ENCODE measurements at places on chromosomes 16 and 17.

GRCh38 chr17:52294301-52294700, 135.8 kb upstream of the CA10 start:
- no peak for DNase-seq

GRCh38 chr16:51150165-51150887, 744 bp downstream of the SALL1 start:
- no peak for DNase-seq

GRCh38 chr17:8413328-8413727, 15.7 kb upstream of the RNF222 start:
- DNase-seq = no peak

DNA sequence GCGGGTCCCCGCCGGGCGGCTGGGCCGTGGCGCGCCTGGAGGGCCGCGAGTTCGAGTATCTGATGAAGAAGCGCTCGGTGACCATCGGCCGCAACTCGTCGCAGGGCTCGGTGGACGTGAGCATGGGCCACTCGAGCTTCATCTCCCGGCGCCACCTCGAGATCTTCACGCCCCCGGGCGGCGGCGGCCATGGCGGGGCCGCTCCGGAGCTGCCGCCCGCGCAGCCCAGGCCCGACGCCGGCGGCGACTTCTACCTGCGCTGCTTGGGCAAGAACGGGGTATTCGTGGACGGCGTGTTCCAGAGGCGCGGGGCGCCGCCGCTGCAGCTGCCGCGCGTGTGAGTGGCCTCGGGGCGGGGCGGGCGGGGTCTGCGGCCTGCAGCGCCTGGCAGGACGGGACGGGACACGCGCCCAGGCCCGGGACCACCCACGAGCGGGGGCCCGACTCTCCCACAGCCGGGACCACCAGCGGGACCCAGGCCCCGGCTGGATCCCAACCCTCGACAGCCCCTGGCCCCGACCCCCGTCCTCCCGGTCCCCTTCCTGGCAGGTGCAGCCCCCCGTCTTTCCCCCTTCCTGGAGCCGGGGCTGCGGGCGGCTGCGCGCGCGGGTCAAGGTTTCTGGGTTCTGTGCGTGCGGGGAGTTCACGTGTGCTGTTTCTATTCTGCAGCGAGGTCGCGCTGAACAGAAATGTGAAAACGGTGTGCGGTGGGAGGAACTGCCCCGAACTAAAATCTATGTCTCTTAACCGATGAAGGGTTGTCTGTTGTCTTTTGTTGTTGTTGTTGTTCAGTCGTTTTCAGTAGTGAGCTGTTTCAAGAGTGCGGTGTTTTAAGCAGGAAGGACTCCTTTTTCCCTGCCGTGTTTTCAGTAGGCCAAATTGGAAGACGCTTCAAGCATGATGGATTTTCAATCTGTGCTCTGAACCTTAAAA, 705 bp downstream of the FOXK2 start:
- DNase-seq = no peak

DNA sequence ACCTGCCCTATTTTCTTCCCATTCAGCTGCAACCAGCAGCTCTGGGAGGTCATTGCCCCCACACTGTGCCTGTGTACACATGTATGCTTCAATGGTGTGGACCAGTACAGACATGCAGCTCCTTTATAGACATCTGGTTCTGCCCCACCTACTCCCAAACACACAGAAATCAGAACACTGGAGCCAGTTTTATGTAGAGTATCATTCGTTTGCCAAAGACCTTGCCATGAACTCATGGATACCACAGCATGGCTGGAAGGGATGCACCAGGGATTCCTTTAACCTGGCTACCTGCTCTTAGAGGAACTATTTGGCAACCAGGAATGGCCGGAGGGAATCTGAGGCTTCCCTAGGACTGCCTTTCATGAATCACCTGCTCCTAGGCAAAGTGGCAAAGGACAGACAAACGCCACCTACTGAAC, 60.4 kb downstream of the ZFHX3 start:
- no peak for DNase-seq

DNA sequence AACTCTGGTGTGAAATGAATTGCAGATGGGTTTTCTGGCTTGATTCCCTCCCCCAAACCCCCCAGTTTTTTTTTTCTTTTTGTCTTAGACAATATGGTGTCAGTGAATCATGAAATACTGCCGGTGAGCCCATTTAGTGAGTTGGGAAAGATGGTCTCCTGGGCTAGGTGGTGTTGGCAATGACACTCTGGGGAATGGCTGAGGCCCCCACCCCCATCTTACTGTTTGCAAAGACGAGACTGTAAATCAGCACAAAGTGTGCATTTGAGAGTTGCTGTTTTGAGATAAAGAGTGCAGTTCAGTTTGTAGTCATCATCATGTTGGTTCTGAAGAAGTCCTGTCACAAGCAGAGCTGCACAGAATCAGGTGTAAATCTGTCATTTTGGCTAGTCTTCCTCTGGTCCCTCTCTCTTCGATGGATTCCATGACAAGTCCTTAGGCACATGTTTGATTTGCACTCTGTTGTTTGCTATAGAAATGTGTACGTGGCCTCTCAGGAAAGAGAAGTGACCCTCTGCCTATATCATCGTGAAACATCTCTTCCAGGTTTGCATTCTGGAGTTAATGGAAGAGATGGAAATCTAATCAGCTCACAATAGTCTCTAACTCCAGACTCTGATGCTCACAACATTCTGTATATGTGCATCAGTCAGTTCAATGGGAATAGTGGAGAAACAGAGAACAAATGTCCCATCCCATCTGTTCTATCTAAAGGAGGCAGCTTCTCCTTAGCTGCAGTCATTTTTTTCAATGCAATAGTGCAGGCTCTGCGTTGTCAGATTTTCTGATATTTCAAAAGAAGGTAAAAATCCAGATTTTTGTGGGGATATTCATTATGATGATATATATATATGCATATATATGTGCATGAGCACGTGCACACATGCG, 34.6 kb downstream of the RBFOX1 start:
- DNase-seq = no peak

GRCh38 chr16:13378151-13378550, 476.8 kb downstream of the SHISA9 start:
- no peak for DNase-seq

GRCh38 chr16:19282101-19282500, 3.4 kb upstream of the CLEC19A start:
- no peak for DNase-seq

- no peak for DNase-seq
Measured at GRCh38 chr17:45258981-45259380, 2.9 kb downstream of the SPATA32 start.

DNA sequence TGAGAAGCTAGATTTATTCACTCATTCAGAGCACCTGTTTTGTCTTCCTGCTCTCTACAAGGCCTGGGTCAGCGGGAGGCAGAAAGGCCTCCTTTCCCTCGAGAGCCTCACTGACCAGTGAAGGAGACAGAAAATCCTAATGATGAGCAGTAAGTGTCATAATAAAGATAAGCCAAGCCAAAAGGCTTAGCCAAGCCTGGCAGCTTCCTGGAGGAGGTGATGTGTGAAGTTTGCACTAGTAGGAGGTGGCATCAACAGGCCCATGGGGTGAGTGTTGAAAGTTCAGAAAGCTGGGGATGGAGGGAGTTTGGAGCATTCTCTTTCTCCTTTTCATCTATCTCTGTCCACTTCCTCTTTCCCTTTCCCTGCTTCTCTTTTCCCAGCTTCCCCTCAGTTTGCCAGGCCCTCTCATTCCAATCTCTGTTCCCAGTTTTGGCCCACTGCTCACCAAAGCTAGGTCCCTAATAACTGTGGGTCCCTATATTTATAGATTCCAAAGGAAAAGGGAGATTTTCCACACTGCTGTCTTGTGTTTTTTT, 16.5 kb upstream of the SPNS3 start:
- no peak for DNase-seq

DNA sequence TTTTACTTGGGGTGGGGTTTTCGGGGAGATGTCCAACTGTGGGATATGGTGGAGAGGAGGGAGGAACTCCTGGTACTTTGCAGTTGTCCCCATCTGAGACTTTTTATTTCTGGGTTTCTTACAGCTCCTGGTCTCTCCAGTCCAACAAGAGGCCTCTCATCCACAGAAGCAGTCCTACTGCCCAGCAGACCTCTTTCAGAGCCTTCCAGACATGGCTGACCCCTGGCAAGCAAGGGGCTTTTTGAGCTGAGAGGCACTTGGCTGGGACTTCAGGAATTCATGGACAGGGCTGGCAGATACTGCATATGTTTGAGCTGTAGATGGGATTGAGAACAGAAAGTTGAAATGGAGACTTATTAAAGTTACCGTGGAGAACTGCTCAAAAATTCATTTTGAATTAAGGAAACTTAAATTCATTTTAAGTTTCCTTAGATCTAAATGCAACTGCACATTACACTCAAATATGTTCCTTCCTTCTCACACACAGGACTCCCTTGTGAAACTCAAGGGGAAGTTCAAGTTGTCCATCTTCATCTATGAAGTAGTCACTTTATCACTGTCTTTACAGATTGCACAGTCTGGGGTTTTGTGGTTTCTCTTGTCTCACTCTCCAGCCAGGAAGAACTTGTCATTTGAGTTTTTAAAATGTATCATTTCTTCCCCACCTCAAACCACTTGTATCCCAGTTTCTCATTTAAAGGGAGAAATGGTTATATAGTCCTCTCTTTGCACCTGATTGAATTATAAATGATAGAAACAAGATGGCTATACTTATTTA, 1.1 kb downstream of the LASP1NB start:
- DNase-seq = no peak

GRCh38 chr16:12612598-12613101, 191.0 kb downstream of the CPPED1 start:
- no peak for DNase-seq

GRCh38 chr17:15145621-15146020, 119.5 kb downstream of the PMP22 start:
- no peak for DNase-seq

GRCh38 chr16:47847220-47847970, 308.4 kb downstream of the ABCC12 start:
- no peak for DNase-seq

GRCh38 chr17:42853004-42853403, 2.0 kb downstream of the AOC3 start:
- DNase-seq = no peak

GRCh38 chr16:68951991-68952877, 108.9 kb downstream of the TANGO6 start:
- no peak for DNase-seq

- no peak for DNase-seq
Measured at GRCh38 chr17:40312893-40313667, 4.1 kb downstream of the RARA start.

DNA sequence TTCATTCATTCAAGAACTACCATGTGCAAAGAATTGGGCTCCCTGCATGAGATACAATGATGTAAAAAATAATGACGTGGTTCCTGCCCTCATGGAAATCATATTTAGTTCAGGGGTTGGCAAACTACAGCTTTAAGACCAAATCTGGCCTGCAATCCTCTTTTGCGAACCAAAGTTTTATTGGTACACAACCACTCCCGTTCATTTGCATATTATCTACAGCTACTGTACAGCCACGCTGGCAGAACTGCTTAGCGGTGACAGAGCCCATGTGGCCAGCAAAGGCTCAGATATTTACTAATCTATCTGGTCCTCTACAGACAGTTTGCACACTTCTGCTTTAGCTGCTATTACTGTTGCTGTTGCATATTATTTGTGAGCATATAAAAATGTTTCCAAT, 167.7 kb downstream of the XYLT1 start:
- no peak for DNase-seq

DNA sequence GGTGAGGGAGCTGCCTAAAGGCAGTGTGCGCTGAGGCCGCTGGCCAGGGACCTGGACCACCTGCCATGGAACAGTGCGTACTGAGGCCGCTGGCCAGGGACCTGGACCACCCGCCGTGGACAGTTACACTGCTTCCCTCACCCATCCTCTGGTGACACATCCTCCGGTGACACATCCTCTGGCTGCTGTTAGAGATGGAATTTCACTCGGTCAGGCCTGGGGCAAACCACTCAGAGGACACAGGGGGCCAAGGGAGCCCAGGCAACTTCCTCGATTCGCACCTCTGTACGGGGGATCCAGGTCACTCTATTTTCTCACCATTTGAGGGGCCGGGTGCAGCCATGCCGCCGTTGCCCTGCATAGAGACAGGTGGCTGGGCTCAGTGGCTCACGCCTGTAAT, 32.4 kb upstream of the RPTOR start:
- no peak for DNase-seq

- no peak for DNase-seq
Measured at GRCh38 chr16:87490096-87490798, 2.6 kb downstream of the ZCCHC14 start.

GRCh38 chr17:42844271-42844670, at the start of gene AOC2:
Gene AOC2 (plus strand): TSS chr17:42844580. CDS start chr17:42844627, 47 bp downstream.
- no peak for DNase-seq

DNA sequence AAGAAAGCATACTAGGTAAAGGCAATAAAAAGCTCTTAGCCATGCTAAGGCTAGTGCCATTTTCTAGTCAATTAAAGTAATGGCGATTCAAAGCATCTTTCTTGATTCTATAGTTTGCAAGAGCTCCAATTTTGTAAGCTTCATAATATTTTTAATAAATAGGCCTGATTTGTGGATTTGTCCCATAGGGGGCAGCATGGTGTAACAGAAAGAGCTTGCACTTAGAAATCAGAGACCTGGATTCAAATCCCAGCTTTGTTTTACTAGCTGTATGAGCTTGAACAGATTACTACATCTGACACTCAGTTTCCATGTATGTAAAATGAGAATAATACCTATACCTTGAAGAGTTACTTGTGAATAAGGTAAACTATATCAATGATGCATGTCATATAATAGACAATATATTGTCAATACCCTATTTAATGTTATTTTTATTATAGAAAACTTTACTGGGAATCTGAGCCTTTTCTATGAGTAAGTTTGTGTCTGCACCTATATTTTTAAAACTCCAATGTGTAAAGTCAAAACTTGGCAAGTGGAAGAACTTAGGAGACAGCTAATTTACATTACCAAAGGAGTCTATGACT, 93.6 kb upstream of the NOG start:
- no peak for DNase-seq

GRCh38 chr17:42072323-42073187, 22.2 kb upstream of the C17orf113 start:
- no peak for DNase-seq

- no peak for DNase-seq
Measured at GRCh38 chr17:36641331-36641876, 40.0 kb downstream of the MRM1 start.

DNA sequence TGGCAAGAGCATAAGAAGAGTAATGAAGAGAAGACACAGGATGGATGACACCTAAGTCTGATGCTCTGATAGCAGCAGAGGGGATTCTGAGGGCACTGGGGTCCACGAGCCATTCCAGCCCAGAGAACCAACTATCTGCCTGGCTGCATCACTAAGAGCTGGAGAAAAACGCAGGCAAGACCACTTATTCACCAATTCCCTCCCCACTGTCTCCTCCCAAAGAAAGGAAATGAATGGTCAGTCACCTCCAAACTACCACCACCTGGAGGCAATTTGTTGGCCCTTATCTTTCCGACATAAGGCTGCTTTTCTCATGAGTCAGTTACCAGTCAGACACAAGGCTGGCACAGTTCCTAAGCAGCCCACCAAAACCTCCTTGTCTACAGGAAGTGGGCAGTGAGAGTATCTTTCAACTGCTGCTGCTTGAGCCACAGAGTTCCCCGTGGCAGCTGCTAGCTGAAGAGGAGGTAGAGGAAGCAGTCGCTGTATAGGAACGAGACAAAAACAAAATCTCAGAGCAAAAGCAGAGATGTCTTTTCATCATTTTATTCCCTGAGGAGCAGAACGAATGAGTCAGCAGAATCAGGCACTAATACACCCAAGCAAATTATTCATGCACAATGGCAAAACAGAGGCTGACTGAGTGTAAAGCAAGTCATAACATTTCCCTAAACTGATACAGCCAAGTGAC, 111.1 kb downstream of the SMG6 start:
- DNase-seq = no peak

GRCh38 chr17:72687886-72688285, 404.6 kb downstream of the SLC39A11 start:
- no peak for DNase-seq
